ENCODE measurements at places on chromosomes 4 and X.

GRCh38 chrX:54529151-54529550 lies 868 bp upstream of the GNL3L start:
- DNase-seq = peak; percentile 0

DNA sequence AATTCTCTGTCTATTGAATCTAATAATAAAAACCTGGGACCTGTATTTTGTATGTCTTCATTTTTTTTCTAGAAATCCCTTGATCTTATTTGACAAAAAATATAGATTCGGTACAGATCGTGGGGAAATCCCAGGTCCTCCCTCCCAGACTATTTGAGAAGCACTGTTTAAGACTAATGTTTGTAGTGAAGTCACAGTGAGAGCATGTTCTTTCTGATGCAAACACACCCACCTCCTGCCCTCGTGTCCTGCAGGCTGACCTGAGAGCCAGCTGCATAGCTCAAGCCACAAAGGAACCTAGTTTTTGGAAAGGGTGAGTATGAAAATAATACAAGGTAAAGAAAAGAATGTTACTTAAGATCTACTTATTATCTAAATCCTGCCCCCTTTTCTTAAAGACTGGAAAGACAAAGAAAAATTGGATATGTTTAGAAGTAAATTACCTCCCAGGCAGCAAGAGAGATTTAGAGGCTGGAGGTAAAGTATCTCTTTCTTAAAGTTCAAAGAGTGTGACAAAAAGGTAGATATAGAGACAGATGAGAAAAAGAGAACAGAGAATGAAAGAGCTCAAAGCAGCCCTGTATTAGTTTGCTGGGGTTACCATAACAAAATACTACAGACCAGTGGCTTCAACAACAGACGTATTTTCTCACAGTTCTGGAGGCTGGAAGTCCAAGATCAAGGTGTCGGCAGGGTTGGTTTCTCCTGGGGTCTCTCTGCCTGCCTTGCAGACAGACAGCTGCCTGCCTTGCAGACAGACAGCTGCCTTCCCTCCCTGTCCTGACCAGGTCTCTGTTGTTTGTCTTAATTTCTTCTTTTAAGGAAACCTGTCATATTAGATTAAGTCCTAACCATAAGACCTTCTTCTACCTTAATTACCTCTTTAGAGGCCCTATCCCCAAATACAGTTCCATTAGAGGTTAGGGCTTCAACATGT lies 20.4 kb upstream of the DCTD start:
- no peak for DNase-seq

DNA sequence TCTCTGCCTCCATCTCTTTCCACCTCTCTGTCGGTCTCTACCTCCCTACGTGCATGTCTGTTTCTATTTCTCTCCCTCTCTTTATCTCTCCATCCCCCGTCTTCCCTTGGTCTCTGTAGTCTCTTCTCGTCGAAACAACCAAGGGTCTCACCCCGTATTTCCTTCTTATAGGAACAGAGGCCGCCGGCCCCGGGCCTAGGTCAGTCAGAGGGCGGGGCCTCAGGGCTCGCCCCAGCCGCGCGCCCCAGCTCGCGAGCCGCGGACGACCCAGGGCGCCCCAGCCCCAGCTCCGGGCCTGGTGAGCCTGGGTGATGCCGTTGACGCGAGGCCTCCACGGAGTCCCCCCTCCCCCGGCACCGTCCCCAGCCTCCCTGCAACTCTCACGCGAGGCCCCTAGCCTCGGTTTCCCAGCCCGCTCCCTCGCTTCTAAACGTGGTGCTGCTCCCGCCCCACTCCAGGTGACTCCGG lies 6.6 kb downstream of the TIMM17B start:
- no peak for DNase-seq

GRCh38 chr4:184722798-184723197 lies 11.1 kb downstream of the CENPU start:
- DNase-seq = no peak

DNA sequence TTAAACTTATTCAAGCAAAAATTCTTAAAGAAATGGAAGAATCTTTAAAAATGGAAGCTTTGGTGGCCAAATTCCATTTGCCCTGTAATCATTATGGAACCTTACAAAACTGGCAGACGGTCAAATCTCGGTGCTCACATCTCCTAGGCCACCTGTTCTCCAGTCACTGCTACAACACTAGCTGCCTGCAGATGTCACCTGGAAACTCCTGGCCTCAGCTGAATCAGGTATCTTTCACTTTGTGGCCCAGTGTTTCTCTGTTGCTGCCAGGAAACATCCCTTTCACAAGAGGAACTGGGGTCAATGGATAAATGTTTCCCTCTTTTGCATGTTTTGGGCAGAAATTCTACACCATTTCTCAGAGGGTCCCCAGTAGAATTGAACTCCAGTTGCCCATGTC lies 4.2 kb upstream of the CXCL3 start:
- no peak for DNase-seq

- DNase-seq = peak; percentile 84
Observed at GRCh38 chrX:16466640-16467432, 183.1 kb upstream of the S100G start.

GRCh38 chr4:138891631-138892031 lies 124.0 kb upstream of the NOCT start:
- peak; percentile 53 for DNase-seq

DNA sequence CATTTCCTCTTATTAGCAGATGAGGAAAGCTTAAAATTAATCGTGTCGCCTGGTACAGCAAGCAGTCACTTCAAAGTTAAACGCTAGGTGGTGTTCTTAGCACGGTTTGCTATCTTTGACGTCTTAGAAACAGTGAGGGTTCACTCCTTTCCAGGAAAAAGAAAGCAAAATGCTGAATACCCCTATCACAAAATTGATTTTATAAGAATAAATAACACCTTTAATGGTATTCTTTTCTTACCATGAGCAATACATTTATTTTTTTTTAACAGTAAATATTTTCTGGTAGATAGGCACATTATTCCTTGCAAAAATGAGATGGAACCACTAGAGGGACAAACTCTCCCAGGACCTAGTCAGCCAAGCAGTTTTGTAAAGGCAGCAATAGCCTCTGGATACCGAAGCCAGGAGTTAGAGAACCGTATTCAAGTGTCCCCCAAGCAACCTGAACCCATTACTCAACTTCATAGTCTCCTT lies 153.9 kb downstream of the KDR start:
- peak; percentile 44 for DNase-seq

DNA sequence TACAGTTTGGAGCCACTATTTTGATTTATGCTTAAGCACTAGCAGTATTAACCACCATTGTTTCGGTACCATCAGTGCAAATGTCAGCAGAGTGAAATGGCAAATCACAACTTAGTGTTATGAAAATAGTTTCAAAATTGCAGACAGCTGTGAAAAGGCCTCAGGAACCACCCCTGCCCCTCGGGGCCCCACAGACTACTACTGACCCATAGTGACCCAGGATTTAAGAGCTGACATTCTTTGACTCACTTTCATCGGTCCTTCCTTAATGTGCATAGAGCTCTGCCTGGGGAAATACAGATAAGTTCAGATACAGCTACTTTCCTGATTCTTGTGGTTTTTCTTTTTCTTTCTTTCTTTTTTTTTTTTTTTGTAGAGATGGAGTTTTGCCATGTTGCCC lies 3.3 kb upstream of the BBS7 start:
- DNase-seq = no peak

- DNase-seq = no peak
Observed at GRCh38 chrX:74371425-74372222, 49.7 kb upstream of the SLC16A2 start.

DNA sequence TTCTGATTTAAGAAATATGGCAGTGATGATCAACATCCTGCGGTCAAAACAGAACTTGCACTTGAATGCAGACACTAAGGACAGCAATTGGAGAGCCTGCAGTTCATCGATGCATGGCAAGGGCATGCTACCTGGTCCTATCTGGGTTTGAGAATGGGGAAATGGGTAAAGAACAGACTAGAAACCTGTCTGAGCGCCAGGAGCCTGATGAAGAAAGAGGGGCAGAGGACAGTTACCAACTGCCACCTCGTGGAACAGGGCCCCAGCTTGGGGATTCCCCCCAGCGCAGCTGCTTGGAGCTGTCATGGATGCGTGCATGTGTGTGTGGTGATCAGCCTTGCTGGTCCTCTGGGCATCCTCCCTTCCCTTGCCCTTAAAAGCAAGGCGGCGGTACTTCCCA lies 30.2 kb upstream of the NKRF start:
- DNase-seq = no peak

GRCh38 chr4:20724915-20725314 lies 24.7 kb downstream of the PACRGL start:
- DNase-seq = no peak

GRCh38 chr4:5082376-5082775 lies 31.1 kb downstream of the STK32B start:
- no peak for DNase-seq

DNA sequence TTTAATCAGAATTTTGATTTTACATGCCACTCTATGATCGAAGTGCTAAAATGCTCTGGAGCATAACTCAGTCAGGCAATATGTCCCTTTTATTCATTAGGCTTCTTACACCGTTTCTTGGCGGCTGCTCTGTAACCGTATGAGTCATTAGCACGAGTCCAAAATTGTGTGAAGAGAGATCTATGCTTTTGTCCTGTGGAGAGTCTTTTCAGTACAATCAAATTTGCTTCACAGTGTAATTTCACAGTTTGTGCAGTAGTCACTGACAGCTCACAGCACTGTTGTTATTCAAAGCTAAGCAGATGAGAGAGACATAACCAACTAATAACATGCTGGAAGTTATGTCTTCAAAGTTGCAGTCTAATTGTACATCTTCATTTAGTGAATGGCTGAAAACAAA lies 167.8 kb downstream of the PCDH10 start:
- DNase-seq = peak; percentile 58

DNA sequence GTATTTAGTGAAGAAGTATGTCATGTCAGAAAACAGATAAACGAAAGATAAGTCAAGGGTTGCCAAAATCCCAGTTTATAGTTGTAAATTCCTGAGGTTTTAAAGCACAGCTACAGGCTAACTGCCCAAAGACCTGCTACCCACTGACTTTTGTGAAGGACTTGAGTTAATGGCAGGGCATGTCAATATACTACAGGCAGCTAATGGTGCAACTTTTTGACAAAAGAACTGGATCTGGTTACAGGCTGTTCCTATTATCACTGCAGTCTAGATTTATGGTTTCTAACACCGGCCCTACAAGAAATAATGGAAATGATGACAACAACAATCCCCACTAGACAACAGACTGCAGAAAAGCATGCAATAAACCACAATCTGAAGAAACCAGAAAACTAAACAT lies 6.4 kb downstream of the SCML2 start:
- no peak for DNase-seq

DNA sequence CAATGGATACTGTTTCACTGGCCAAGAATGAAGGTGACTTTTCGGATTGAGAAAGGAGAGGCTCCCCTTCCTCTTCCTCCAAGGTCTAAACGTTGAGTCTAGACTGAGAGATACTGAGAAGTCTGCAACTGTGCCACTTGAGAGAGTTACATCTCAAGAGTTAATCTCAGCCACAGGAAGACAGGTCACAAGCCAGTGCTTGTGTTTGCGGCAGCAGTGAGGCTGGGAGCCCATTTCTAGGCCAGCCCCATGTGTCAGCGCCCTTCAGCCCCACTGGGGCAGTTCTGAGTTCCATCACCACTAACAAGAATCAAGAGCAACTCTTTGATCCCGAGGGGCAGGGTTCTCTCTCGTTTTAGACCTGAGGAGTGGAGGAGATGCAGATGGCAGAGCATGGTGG lies 7.3 kb upstream of the SEC24D start:
- no peak for DNase-seq

GRCh38 chr4:3328814-3329663 lies 36.2 kb downstream of the RGS12 start:
- no peak for DNase-seq

- no peak for DNase-seq
Observed at GRCh38 chrX:118627084-118627758, 100.2 kb upstream of the IL13RA1 start.

DNA sequence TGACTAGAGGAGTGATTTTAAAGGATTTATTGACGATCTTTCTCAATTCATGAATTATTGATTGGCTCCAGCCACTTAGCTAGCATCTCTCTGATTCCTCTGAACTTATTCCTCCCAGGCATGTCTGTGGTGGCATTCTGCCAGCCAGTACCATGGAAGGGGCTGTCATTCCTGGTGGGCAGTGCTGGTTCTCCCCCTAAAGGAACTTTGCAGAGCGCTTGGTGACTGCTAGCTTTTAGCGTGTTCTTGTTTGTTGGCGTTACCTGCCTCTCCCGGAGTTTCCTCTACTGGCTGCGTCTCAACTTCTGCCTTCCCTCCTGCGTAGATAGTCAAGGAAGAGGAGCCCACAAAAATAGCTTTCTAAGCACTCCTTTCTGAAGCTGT lies 19.3 kb downstream of the SRD5A3 start:
- no peak for DNase-seq

GRCh38 chr4:48379587-48380180 lies 38.4 kb downstream of the SLAIN2 start:
- DNase-seq = no peak

DNA sequence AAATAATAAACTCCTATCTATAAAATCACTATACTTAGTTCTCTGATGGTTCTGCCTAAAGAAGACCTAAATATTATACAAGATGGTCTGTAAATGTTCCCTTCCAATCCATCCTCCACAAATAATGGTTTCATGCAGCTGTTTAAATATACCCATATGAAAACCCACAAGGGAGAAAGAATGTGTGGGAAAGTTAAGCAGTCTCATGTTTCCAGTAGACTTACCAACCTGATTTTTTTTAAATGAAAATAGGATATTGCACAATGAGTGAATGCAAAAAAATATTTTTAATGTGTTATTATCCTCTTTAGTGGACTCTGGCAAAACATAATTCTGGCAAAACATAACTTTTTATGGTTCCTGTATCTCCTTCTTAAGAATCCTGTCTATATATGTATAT lies 23.3 kb downstream of the CAMK2D start:
- DNase-seq = no peak

GRCh38 chr4:174349156-174349555 lies 65.4 kb downstream of the CEP44 start:
- no peak for DNase-seq

- no peak for DNase-seq
Observed at GRCh38 chrX:85365370-85365995, 14.0 kb downstream of the POF1B start.

DNA sequence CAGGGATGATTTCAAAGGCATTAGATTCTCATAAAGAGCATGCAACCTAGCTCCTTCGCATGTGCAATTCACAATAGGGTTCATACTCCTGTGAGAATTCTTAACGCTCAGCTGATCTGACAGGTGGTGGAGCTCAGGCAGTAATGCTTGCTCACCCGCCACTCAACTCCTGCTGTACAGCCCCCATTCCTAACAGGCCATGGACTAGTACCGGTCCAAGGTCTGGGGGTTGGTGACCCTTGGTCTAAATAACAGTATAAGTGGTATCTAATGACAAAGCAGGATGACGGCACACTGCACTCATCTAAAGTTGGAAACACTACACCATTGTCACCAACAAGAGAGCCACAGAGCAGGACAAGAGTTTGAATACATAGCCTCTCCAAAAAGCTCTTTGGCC lies 28.5 kb downstream of the ADGRA3 start:
- no peak for DNase-seq

- no peak for DNase-seq
Observed at GRCh38 chr4:12123707-12124106, 695.0 kb upstream of the HS3ST1 start.
